CD4-positive, alpha-beta T cell (primary cell): ENCODE measurements at places on chromosomes 3 and 15.
A peak's percentile ranks its signal among the peaks of the same experiment; 100 is the strongest.

GRCh38 chr15:39543651-39544050 lies 37.2 kb upstream of the THBS1 start:
- DNase-seq, result no peak

- no peak for DNase-seq
Measured at GRCh38 chr3:123476967-123477750, 28.3 kb upstream of the ADCY5 start.

DNA sequence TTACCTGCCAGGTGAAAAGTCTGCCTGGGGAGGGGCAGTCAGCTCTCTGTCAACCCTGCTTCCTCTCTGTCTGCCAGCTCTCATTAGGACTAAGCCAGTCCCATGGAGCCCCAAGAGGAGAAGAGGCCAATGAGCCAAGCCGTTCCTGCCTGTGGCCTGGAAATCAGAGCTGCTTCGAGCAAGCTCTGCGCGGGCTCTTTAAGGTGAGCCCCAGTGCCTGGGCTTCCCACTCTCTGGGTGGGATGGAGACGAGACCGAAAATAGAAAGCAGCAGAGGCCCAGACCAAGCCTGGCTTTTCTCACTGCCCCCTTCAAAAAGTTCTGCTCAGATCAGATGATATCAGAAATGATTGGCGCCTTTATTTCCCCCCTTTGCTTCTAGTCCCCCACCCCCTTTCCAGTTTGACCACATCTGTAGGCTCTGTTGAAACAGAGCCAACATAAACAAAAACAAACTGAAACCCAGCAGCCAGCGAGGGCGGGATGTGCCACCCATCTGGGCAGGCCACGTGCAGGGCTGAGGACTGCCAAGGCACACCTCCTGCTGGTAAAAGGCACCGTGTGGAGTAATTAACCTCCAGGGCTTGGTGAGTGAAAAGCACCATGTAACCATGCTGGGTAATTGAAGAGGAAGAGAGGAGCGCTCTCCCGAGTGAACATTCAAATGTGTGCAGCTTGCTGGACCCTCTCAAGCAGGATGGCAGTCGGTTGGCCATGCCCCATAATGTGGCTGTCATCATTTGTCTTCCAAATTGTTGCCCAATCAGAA lies 471.0 kb upstream of the PROK2 start:
- peak; percentile 15 for DNase-seq

GRCh38 chr15:71248386-71248785 lies 133.1 kb downstream of the THSD4 start:
- DNase-seq, result no peak

GRCh38 chr15:80957556-80957955 lies 32.1 kb downstream of the MESD start:
- DNase-seq, result no peak

DNA sequence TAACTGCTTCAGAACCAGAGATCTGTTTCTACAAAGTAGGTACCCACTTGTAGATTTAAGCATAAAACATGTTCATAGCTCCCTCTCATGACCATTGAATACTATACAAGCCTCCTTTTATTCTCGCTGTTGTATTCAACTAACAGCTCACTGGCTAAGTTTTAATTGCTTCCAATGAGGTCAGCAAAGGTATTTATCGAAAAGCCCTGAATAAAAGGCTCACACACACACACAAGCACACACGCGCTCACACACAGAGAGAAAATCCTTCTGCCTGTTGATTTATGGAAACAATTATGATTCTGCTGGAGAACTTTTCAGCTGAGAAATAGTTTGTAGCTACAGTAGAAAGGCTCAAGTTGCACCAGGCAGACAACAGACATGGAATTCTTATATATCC lies at the start of gene FGF7:
Gene FGF7, plus strand, starts transcription at position 222 of the 400 bp plus-strand sequence. CDS start 1,056 bp downstream, outside the sequence.
- DNase-seq, result no peak

- no peak for DNase-seq
Measured at GRCh38 chr3:161744366-161744765, 247.8 kb downstream of the OTOL1 start.

DNA sequence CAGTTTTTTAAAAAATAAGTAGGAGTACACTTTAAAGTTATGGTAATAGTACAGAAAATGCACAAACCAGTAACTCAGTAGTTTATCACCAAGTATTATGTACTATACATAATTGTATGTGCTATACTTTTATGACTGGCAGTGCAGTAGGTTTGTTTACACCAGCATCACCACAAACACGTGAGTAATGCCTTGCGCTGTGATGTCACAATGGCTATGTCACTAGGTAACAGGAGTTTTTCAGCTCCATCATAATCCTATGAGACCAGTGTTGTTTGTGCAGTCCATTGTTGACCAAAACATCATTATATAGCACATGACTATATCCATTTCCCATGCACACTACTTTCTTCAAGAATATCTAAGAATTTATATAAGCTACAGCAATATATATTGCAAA lies 68.4 kb upstream of the TSPAN3 start:
- no peak for DNase-seq

GRCh38 chr15:20358779-20359414 lies 182.7 kb downstream of the GOLGA6L6 start:
- DNase-seq, result no peak

DNA sequence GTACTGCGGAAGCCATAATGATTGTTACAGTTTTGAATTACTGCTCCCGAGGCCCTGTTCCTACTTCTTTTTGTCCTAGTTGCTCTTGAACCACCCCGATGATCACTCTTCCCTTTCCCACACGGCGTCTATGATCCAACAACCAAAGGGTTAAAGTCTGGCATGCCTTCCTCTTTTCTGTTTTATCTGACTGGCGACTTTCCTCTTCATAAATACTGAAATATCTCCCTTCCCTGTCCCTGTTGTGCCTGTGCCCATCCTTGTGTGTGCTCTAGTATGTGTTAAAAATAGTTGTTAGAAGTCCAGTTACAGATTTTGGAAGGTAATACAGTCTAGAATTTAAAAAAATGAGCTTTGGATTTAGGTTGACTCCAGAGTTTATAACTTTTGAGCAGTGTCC lies 83.6 kb downstream of the AKAP13 start:
- no peak for DNase-seq

DNA sequence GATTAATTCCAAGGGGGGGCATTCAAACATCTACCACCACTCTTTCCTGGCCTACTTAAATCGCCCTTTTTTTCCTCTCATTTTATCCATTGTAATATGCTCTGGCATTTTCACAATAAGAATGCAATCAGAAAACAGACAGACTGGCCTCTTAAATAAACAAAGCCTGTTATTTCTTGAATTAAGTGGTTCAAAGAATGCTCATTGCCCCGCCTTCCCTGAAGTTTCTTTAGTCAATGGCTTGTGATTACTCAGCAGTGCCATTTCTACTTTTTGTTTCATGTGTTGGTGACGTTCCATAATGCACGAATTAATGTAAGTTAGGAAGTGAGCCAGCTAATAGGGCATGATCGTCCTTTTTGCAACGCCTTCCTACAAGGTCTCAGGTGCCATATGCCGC lies 68.0 kb downstream of the FBN1 start:
- no peak for DNase-seq

GRCh38 chr15:65423150-65423975 lies 616 bp upstream of the IGDCC4 start:
- DNase-seq, result no peak

DNA sequence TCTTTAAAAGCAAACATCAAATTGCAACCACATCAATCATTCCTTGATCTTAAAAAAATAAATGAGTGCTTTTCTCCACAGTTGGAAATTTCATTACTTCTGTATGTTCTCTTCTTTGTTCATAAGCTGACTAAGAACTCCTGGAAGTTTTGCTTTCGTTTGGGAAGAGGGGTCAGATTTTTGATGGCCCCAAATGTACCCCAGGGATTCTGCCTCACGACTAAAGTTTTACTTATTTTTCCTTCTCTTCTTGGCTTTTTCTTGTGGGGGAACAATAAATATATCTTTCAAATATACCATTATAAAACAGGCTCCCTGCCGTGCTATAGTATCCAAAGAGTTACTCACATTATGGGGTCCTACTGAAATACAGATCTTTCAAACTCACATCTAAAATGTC lies 215.0 kb upstream of the CDIN1 start:
- no peak for DNase-seq

GRCh38 chr3:48137425-48137999 lies 50.7 kb downstream of the CDC25A start:
- DNase-seq, result no peak

DNA sequence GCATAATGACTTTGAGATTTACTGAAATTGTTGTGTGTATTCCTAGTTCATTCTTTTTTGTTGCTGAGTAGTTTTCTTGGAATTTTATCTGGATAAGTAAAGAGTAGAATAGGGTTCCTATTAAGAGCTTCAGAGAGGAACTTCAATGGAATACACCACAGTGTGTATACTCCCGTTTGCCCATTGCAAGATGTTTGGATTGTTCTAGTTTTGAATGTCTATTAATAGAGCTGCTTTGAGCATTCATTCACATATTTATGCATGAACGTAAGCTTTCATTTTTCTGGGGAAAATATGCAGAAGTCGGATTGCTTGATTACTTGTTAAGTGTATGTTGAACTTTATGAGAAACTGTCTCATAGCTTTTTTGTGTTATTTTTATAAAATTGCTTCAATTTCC lies 580.5 kb downstream of the OTOL1 start:
- DNase-seq, result no peak

DNA sequence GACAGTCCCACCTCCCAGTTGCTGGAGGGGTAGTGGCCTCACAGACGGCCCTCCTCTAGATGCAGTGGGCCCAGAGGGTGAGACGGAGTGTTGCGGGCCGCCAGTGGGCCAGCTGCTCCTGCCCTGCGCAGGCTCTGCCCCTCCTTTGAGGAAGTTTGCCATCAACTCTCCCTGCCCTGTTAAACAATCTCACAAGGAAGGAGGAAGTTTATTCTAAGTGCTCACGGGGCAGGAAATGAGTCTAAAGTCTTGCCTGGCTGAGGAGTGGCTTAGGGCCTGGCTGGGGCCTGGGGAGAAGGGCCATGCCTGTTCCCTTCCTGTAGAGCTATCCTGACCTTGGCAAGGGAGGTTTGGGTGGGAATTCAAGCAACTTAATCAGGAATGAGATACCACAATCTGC lies at the start of gene FAM3D:
Gene FAM3D, minus strand, starts transcription at position 92 of the 400 bp plus-strand sequence. CDS start 11,211 bp downstream, outside the sequence.
- DNase-seq, result no peak

DNA sequence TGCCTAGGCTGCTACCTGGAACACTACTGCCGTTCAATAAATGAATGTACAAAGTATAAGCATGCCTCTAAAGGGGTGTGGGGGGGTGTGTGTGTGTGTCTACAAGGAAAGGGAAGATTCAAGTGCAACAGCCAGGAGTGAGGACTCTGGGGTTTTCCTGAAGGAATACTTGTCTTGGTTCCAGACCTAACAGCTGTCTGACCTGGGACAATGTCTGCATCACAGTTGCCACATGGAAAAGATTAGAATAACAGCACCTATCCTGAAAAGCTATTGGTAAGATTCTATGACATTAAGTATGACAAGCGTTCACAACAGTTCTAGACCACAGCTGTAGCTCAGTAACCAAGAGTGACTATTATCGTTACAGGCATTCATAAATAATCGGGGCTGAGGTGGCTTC lies 345.2 kb downstream of the FOXP1 start:
- no peak for DNase-seq

DNA sequence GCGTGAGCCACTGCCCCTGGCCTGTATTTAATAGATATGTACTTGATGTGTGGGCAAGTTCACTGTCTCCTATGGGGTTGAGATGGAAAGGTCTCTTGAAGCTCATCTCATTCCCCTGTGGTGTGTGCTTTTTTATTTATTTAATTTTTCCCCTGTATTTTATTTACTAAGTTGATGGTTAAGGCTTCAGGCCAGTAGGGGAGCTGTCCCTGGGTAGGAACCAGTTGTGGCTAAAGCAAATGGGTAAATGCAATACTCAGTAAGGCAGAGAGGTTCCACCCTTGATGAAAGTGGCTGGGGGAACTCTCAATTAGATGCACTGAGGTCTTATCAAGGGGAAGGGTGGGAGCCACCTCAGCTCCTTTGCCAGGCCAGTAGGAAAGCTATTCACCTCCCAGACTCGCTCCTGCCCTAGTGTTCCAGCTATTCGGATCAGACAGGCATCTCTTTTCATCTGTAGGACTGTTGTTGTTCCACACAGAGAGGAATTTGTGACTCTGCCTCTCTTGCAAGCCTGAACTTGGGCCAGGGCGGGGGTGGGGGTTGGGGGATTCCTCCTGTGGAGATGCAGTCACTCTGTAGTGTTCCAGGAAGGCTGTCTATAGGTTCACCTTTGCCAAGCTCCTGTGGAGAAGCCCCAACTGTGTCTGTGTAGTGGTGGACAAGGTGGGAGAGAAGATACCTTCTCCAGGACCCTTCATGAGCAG lies 26.1 kb downstream of the PCCB start:
- DNase-seq, result no peak

GRCh38 chr15:29471757-29472156 lies 202.1 kb upstream of the NSMCE3 start:
- DNase-seq, result no peak

- no peak for DNase-seq
Measured at GRCh38 chr15:92947071-92947730, 47.1 kb downstream of the CHD2 start.

DNA sequence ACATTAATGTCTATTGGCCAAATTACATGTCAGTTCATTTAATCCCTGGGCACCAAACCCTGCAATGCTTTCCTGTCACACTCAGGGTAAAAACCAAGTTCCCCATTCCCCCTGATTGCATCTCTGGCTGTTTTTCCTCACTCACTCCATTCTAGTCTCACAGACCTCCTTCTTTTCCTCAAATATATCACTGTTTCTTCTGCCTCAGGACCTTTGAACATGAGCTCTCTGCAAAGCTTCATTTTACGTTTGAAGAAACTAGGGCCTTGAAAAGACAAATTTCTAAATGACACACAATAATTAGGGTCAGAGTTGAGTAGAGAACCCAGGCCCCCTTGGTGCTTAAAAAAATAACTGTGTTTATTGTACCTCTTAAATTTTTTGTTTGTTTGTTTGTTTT lies 230.6 kb downstream of the THRB start:
- no peak for DNase-seq

DNA sequence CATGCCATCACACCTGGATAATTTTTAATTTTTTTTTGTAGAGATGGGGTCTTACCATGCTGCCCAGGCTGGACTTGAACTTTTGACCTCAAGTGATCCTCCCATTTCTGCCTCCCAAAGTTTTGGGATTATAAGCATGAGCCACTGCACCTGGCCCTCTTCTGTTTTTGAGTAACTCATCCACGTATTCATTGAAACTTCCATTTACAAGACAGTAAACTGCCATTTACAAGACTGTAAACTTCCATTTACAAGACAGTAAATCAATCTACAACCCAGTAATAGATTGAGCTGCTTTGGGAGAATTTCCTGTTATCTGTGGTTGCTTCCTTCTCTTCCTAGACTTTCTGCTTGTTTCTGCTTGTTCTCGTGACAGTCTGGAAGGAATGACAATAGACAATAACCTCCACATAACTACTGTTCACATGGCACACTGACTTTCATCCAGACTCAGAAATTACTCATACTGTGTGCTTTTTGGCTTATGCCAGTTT lies 114.7 kb upstream of the CCNL1 start:
- no peak for DNase-seq

DNA sequence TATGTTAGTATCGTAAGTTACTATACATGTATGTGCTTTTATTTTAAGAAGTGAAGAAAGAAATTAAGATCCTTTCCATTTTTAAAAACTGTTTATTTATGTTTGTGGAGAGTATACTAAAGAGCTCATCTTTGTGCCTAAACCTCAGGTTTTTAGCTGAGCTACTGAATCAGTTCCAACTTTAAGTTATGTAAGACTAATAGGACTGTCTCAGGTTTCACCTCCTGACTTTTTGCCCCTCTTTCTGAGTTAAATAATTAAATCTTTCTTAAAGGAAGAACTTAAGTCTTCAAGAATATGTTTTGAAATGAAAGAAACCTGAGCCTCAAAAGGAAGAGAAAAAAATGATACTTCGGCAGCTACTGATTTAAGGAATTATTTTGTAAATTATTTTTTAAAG lies 2.6 kb downstream of the SLMAP start:
- DNase-seq, result no peak

- no peak for DNase-seq
Measured at GRCh38 chr3:16307832-16308531, 43.0 kb downstream of the OXNAD1 start.
